ENCODE measurements at places on chromosomes 5 and 9. TPM values are rescaled to one million over a fixed set of nuclear protein-coding genes. Genes with fewer than 3 reads are reported as not detected.
A peak's percentile ranks its signal among the peaks of the same experiment; 100 is the strongest.

DNA sequence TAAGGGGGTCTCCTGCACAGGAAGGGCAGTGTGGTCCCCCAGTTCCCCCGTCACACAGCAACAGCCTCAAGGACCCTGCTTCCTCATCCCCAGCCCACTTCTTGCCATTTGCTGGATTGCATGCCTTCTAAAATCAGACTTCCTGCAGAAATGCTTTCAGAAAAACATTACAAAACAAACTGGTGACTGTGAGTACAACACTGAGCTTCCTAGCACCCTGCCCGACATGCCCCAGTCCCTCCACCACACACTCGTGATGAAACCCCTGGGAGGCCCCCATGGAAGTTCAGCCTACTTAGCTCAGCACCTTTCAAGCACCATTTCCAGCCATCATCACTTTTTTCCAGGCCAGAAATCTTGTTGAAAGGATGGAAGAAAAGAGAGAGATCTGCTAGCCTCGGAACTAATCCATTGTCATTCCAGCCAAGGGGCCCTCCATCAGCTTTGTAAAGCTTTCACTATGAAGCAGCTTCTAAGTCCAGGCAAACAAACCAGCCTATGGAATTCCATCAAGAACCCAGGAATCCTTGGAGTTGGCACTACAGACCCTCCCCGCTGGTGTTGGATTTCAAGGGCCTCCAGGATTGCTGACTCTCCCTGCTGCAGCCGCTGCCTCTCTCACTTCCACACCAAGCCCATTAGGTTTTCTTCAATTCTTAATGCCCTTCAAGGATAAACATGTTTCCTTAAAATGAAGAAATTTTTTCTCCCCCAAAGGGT is 114.6 kb downstream of the C5orf15 start:
- peak; percentile 1 for DNase-seq
- no peaks in the 10 kb centered on the region for H3K36me3 ChIP-seq
- H3K4me3 ChIP-seq: no peak overlapping the region
- no peaks in the 10 kb centered on the region for H3K27me3 ChIP-seq

DNA sequence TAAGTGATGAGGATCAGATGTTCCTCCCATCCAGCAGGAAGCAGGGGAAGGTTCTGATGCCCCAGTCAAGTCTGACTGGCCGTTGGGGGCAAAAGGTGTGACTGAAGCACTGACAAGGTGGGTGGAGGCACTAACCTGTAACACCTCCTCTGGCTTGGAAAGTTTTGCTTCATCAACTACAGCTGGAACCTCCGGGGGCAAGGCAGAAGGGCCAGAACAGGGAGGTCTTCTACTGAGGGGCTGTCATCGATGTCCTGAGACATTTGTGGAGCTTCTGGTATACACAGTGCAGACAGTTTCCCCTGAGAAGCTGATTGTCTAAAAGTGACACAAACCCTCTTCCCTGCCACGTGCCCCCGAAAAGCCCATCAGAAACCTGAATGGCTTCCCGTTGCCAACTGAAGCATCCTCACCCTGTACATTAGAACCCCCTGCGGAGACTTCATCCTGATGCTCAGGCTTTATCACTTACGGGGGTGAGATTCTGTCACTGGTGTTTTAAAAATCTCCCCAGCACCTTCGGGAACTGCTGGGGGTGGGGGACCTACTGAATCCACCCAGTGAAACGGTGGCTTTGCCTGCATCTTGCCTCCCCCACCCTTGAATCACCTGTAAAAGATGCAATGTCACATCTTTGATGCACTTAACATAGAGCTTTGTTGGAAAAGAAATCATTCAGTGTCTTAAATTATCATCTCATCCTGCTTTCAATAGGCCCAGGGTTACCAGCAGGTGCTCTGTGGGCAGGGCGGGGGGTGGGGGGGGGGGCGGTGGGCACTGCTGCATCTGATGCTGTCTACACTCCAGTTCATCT is 24.6 kb downstream of the TRAF1 start:
- H3K36me3 ChIP-seq: no peaks in the 10 kb centered on the region
- DNase-seq: no peak
- H3K27ac ChIP-seq: no peak overlapping the region
- H3K4me3 ChIP-seq: no peak overlapping the region
- H3K4me1 ChIP-seq: peaks cover 5% of the 10 kb centered on the region

GRCh38 chr5:167644619-167645018 is 646.8 kb upstream of the WWC1 start:
- H3K27me3 ChIP-seq: no peaks in the 10 kb centered on the region
- DNase-seq: no peak
- H3K36me3 ChIP-seq: no peaks in the 10 kb centered on the region
- no peak overlapping the region for H3K4me3 ChIP-seq
- H3K4me1 ChIP-seq: no peaks in the 10 kb centered on the region

DNA sequence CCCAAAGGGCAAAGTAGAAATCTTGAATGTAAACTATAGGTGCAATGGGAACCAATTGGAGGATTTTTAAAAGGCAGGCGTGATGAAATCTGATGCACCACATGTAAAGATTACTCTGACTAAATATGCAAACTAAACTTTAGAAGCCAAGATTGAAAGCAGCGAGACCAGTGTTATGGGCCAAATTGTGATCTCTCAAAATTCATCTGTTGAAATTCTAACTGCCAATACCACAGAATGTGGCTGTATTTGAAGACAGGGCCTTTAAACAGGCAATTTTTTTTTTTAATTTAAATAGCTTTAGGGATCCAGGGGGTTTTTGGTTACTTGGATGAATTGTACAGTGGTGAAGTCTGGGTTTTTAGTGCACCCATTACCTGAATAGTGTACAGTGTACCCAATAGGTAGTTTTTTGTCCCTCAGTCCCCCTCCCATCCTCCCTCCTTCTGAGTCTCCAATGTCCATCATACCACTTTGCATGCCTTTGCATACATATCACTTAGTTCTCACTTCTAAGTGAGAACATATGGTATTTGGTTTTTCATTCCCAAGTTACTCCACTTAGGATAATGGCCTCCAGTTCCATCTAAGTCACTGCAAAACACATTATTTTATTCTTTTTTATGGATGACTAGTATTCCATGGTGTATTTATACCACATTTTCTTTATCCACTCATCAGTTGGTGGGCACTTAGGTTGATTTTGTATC is 69.7 kb downstream of the DRD1 start:
- H3K36me3 ChIP-seq: no peaks in the 10 kb centered on the region
- H3K27ac ChIP-seq: no peak overlapping the region
- no peak for DNase-seq
- no peaks in the 10 kb centered on the region for H3K27me3 ChIP-seq
- H3K4me1 ChIP-seq: no peaks in the 10 kb centered on the region
- H3K4me3 ChIP-seq: no peak overlapping the region

GRCh38 chr9:16601991-16602390 is 268.5 kb downstream of the BNC2 start:
- no peaks in the 10 kb centered on the region for H3K27me3 ChIP-seq
- no peak overlapping the region for H3K4me3 ChIP-seq
- no peaks in the 10 kb centered on the region for H3K36me3 ChIP-seq
- no peak for DNase-seq

DNA sequence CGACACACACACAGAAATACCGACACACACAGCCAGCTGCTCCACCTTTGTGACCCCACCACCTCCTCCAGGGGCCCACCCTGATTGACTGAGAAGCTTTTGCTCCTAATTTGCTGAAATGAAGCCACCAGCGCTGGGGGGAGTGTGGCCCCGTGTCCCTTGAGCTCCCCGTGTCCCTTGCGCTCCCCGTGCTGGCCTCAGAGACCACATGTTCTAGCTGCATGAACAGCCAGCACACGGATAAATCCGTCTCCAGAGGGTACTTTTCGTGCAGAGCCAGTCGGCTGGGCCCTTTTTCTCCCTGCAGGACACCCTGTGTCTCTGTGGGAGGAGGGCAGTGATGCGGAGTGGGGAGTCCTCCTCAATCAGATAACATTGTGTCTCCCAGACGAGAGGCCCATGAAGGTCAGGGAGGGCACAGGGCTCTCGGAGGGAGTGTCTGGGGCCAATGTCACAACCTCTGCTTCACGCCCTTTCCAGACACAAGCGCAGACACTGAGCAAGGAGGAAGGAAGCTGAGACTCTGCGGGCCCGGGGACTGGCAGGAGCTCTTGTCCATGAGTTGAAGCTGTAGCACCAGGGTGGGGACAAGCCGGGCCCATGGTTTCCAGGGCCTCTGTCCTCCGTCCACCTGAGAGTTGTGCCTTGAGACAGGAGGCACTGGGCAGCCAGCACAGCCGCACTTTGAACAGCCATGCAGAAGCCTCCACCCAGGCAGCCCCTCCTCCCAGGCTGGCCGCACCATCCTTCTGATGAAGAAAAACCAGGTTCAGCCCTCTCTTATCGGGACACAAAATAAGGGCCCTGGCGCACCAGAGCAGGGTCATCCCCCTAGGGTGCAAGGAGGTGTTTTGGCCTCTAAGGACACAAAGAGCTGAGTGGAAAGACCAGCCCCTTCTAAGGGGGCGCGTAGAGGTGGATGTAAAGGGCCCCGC is 36.4 kb upstream of the SLC6A19 start:
- peaks cover 30% of the 10 kb centered on the region for H3K4me1 ChIP-seq
- H3K4me3 ChIP-seq: no peak overlapping the region
- no peaks in the 10 kb centered on the region for H3K36me3 ChIP-seq
- no peaks in the 10 kb centered on the region for H3K27me3 ChIP-seq

DNA sequence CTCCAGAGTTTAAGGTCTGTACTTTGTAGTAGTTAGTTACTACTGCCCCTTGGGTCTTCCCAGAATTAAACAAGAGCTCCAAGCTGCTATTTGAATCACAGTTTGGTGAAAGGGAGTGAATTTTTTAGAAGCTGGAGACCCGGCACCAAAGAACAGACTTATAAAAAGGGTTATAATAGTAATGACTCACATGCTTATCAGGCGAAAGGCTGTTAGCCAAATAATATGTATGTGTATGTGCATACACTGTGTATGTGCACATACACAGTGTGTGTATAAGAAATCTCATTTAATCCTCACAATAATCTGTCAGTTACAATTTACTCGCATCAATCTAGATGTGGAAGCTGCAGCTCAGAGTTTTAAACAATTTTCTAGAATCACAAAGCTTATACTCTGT is 59.5 kb upstream of the ITGA1 start:
- H3K4me3 ChIP-seq: no peak overlapping the region
- H3K36me3 ChIP-seq: no peaks in the 10 kb centered on the region
- DNase-seq: no peak
- no peak overlapping the region for H3K27ac ChIP-seq
- peaks cover 8% of the 10 kb centered on the region for H3K4me1 ChIP-seq
- no peaks in the 10 kb centered on the region for H3K27me3 ChIP-seq

DNA sequence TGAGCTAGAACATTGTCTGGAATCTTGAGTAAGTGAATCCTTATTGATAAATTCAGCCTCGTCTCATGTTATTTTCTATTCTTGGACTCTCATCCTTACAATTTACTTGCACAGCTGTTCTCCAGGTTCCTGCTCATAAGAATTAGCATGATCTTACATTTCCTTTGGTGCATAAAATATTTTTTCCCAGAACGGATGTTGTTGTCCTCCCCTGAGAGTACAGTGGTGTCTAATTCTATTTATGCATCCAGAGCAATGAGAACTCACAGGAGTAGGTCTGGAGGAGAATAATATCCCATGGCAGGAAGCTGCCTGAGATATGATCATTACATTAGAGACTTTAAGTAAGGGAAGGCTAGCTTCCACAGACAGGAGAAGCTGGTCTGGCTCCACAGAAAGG is 178.4 kb upstream of the MAST4 start:
- no peaks in the 10 kb centered on the region for H3K36me3 ChIP-seq
- no peaks in the 10 kb centered on the region for H3K4me1 ChIP-seq
- H3K27ac ChIP-seq: no peak overlapping the region
- DNase-seq: no peak
- H3K4me3 ChIP-seq: no peak overlapping the region
- no peaks in the 10 kb centered on the region for H3K27me3 ChIP-seq

DNA sequence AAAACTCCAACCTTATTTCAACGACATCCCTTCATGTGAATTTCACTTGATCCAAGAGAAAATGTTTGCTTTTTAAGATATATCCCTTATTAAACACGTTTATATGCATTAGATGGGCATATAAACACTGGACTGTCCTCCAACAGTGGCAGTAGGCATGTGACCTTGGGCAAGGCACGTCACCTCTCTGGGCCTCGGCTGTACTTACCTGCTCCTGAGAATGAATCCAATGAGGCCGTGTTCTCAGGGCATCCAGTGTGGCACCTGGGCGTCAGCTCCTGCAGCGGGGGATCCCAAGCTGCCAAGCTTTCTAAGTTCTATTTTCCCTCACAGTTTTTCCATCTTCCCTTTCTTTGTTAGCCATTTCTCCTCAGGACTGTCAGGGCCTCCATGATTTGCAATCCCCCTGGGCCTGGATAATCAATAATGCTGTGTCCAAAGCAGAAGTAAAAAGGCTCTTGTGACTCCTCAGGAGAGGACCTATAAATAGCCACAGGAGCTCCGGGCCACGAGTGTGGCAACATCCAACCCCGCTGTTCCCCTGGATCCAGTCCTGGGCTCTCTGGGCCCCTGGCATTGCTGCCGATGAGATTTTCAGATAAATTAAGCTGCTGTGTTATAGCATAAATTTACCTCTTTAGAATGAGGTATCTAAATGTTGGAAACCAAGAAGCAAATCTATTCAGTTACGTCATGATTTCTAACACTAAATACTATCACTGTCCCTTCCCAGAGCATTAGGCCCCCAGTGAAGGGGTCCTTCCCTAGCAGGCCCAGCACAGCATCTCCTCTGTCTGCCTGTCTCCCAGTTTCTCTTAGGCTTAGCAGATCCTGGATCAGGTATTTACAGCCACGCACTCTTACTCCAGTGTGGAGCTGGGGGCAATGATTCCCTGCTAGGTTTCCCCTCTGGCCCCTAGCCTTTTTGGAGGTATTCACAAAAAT is 76.8 kb downstream of the PTPN3 start:
- H3K27ac ChIP-seq: no peak overlapping the region
- H3K27me3 ChIP-seq: no peaks in the 10 kb centered on the region
- no peaks in the 10 kb centered on the region for H3K36me3 ChIP-seq
- no peaks in the 10 kb centered on the region for H3K4me1 ChIP-seq

DNA sequence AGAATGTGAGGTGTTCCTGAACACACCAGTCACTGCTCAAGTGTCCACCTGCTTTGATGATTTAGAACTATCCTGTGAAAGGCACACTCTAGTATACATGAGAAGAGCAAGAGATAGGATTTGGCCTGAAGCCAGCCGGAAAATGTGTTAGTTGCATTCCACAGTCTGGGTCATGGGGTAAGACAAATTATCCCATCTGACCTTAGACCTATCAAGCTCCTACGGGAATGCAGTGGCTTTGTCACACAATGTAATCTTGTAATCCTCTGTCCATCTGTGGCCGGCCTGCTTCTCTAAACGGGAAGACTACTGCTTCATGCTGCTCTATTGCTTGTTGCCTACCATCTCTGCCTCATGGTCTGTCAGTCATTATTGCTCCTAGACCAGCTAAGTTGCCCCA is 92.4 kb upstream of the PRRC1 start:
- H3K4me1 ChIP-seq: no peaks in the 10 kb centered on the region
- no peak overlapping the region for H3K27ac ChIP-seq
- H3K36me3 ChIP-seq: no peaks in the 10 kb centered on the region
- H3K27me3 ChIP-seq: no peaks in the 10 kb centered on the region
- H3K4me3 ChIP-seq: no peak overlapping the region

LURAP1L gene
- total RNA-seq: 0.74 TPM

LECT2 gene
- total RNA-seq: 0.87 TPM

SURF1 gene
- 58.9 TPM for total RNA-seq

PLCXD3 gene
- total RNA-seq: 1.8 TPM

PCDHGC3 gene
- total RNA-seq: 14.5 TPM
